ENCODE measurements at places on chromosomes 6 and 20.

GRCh38 chr6:35710241-35710847 lies 21.6 kb upstream of the FKBP5 start:
- no peak for DNase-seq

DNA sequence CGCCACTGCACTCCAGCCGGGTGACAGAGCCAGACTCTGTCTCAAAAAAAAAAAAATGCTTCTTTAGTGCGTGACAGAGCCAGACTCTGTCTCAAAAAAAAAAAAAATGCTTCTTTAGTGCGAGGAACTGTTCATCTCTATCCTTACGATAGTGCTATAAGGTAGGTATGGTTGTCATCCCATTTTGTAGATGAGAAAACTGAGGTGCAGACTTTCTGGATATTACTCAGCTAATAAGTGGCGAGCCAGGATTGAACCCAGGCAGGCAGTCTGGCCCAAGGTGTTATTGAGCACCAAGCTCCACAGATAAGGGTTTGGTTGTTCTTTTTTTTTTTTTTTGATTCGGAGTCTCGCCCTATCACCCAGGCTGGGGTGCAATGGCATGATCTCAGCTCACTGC lies 11.9 kb downstream of the MEA1 start:
- DNase-seq = no peak

GRCh38 chr20:24880356-24880755 lies 68.7 kb upstream of the CST7 start:
- DNase-seq = no peak

DNA sequence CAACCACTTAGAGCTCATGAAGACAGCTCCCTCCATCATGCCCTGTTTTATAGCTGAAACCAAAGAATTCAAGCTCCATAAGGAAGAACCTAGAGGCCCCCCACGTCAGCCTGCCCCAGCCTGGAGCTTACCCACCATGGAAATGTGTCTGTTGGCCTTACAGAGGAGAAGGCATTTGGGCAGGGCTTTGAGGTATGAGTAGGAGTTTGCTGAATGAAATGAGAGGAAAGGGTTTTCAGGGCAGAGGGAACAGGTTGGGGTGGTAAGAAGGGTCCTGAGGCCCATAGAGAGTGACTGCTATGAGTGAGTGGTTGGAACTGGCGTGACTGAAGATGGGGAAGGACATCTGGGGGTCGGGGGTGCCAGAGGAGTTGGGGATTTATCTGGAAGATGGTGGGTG lies 12.7 kb upstream of the GATA5 start:
- DNase-seq = no peak

GRCh38 chr20:46512943-46513844 lies at the start of gene ZNF334:
Gene ZNF334, minus strand, starts transcription at chr20:46513559. Its CDS starts 1,457 bp downstream, at chr20:46512102.
- DNase-seq = peak; percentile 81

DNA sequence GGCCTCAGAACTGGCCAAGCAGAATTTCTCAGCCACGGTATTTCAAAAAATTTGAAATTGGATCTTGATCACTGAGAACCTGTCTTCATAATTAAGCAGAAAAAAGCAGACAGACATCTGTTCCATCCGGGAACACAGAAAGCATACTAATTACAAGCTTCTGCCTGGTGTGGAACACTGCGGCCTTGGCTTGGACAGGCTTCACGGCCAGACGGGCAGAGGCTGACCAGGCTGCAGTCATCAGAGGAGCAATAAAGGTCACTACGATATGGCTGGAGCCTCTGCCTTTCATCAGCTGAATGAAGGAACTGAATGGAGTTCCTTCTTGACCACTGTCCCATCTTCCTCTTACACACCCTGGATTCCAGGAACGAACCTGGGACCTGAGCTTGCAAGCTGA lies 3.9 kb upstream of the NRSN1 start:
- no peak for DNase-seq

DNA sequence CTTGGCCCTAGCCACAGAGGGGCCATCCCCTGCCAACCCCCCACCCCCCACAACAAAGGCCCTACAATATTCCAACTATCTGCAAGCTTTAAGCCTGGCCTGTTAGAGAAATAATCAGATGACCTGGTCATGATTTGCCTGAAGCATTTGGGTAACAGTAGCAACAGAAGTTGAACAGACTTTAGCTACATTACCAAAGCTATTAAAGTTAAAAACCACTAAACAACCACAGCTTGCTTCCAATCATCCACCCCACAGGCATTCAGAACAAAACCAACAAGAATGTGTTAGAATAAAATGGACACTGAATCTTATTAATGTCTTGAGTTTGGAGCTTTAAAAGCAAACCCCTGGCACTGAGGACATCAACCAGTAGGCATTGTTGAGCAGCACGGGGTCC lies 250.9 kb downstream of the LRFN2 start:
- no peak for DNase-seq

All from hematopoietic multipotent progenitor cell treated with erythropoietin and hydrocortisone succinate and interleukin-3 and kit ligand, for 4 days (in vitro differentiated cells).